A549 treated with DMSO at 1 μM for 4 hours (cell line): ENCODE measurements at places on chromosomes 12 and 14. TPM values are rescaled to one million over a fixed set of nuclear protein-coding genes. Genes with fewer than 3 reads are reported as not detected.

ADAM21 gene
- total RNA-seq = 0.06 TPM in 2 of 5 replicates, not detected in the others

ZBTB1 gene
- total RNA-seq = 22.6 to 27.3 TPM (median 26.0 TPM) in 5 replicates

YBX3 gene
- total RNA-seq = 260 to 283 TPM (median 272 TPM) in 5 replicates

CCDC38 gene
- total RNA-seq = 0.09 to 0.24 TPM (median 0.19 TPM) in 4 of 5 replicates, not detected in the other

C12orf42 gene
- not detected in 5 replicates for total RNA-seq

CLEC9A gene
- total RNA-seq = not detected in 5 replicates

CSAD gene
- total RNA-seq = 4.8 to 7.0 TPM (median 5.0 TPM) in 5 replicates

DHRS2 gene
- 6.1 to 10.3 TPM (median 7.8 TPM) in 5 replicates for total RNA-seq

ATP2A2 gene
- 298 to 377 TPM (median 359 TPM) in 5 replicates for total RNA-seq

ZFHX2 gene
- 0.36 to 1.7 TPM (median 1.5 TPM) in 5 replicates for total RNA-seq

TAS2R43 gene
- total RNA-seq = not detected in 5 replicates

CATSPERB gene
- not detected in 5 replicates for total RNA-seq

NFE2 gene
- total RNA-seq = 0.11 to 0.20 TPM (median 0.15 TPM) in 3 of 5 replicates, not detected in the others

OR4K5 gene
- total RNA-seq = not detected in 5 replicates

GPRC5D gene
- not detected in 5 replicates for total RNA-seq

OR6C2 gene
- not detected in 5 replicates for total RNA-seq

SPTB gene
- total RNA-seq = 0.80 to 1.1 TPM (median 1.00 TPM) in 5 replicates

LRTM2 gene
- total RNA-seq = 0.08 to 0.18 TPM in 2 of 5 replicates, not detected in the others

B4GALNT1 gene
- 34.2 to 52.4 TPM (median 46.8 TPM) in 5 replicates for total RNA-seq

LMNTD1 gene
- not detected in 5 replicates for total RNA-seq

BEGAIN gene
- total RNA-seq = 8.2 to 13.7 TPM (median 10.0 TPM) in 5 replicates

IFI27 gene
- total RNA-seq = 1.2 to 1.9 TPM (median 1.4 TPM) in 5 replicates

GCH1 gene
- 3.2 to 4.5 TPM (median 3.8 TPM) in 5 replicates for total RNA-seq

CCDC85C gene
- total RNA-seq = 42.5 to 46.5 TPM (median 44.2 TPM) in 5 replicates

PPFIA2 gene
- total RNA-seq = 0.03 TPM in 1 of 5 replicates, not detected in the others

FSCB gene
- not detected in 5 replicates for total RNA-seq

SLC25A47 gene
- not detected in 5 replicates for total RNA-seq

GPR84 gene
- 0.15 TPM in 1 of 5 replicates, not detected in the others for total RNA-seq

MYF5 gene
- total RNA-seq = not detected in 5 replicates

MAP1LC3B2 gene
- 1.1 to 2.2 TPM (median 1.5 TPM) in 5 replicates for total RNA-seq

CHMP4A gene
- total RNA-seq = 79.6 to 96.4 TPM (median 82.0 TPM) in 5 replicates

PPP1R1A gene
- total RNA-seq = 0.07 to 0.08 TPM in 2 of 5 replicates, not detected in the others

KRT7 gene
- total RNA-seq = 3,808 to 4,352 TPM (median 4,043 TPM) in 5 replicates

EFS gene
- not detected in 5 replicates for total RNA-seq

HOXC6 gene
- 4.5 to 5.5 TPM (median 5.0 TPM) in 5 replicates for total RNA-seq

PLEK2 gene
- 24.3 to 36.3 TPM (median 27.0 TPM) in 5 replicates for total RNA-seq

FAM181A gene
- not detected in 5 replicates for total RNA-seq

CLEC4C gene
- total RNA-seq = not detected in 5 replicates

CYP46A1 gene
- total RNA-seq = 0.10 to 0.38 TPM (median 0.15 TPM) in 5 replicates

FOXG1 gene
- total RNA-seq = 0.08 to 0.15 TPM (median 0.09 TPM) in 5 replicates

SERPINA12 gene
- total RNA-seq = not detected in 5 replicates

GUCY2C gene
- total RNA-seq = 0.02 to 0.06 TPM (median 0.03 TPM) in 3 of 5 replicates, not detected in the others

SMIM41 gene
- not detected in 5 replicates for total RNA-seq

MMP17 gene
- 10.6 to 15.8 TPM (median 12.6 TPM) in 5 replicates for total RNA-seq

CNIH1 gene
- total RNA-seq = 251 to 333 TPM (median 272 TPM) in 5 replicates

KRT77 gene
- not detected in 5 replicates for total RNA-seq

ANKS1B gene
- 0.49 to 1.1 TPM (median 0.57 TPM) in 5 replicates for total RNA-seq

HPD gene
- total RNA-seq = 1.2 to 1.5 TPM (median 1.4 TPM) in 5 replicates

AP4S1 gene
- total RNA-seq = 8.9 to 12.6 TPM (median 10.1 TPM) in 5 replicates

ALX1 gene
- 5.4 to 7.1 TPM (median 6.1 TPM) in 5 replicates for total RNA-seq

LHX5 gene
- total RNA-seq = 0.02 TPM in 1 of 5 replicates, not detected in the others

LMO3 gene
- not detected in 5 replicates for total RNA-seq

DNAH10 gene
- total RNA-seq = 0.11 to 0.42 TPM (median 0.29 TPM) in 5 replicates

SIX1 gene
- 7.3 to 9.8 TPM (median 9.1 TPM) in 5 replicates for total RNA-seq

SIX6 gene
- not detected in 5 replicates for total RNA-seq

TOMM20L gene
- total RNA-seq = not detected in 5 replicates

CELA1 gene
- total RNA-seq = not detected in 5 replicates

RNASE3 gene
- total RNA-seq = not detected in 5 replicates

POTEG gene
- not detected in 5 replicates for total RNA-seq
